Left lung (tissue), 14 donors: ENCODE measurements at places on chromosomes 6 and 20. TPM values are rescaled to one million over a fixed set of nuclear protein-coding genes. Genes with fewer than 3 reads are reported as not detected.

- no peak overlapping the region for H3K4me3 ChIP-seq
- no peaks in the 10 kb centered on the region for H3K27me3 ChIP-seq
- no peaks in the 10 kb centered on the region for H3K36me3 ChIP-seq
- H3K4me1 ChIP-seq: peaks cover 9% of the 10 kb centered on the region
Measured at GRCh38 chr20:17797161-17797560, 97.4 kb downstream of the BANF2 start.

DNA sequence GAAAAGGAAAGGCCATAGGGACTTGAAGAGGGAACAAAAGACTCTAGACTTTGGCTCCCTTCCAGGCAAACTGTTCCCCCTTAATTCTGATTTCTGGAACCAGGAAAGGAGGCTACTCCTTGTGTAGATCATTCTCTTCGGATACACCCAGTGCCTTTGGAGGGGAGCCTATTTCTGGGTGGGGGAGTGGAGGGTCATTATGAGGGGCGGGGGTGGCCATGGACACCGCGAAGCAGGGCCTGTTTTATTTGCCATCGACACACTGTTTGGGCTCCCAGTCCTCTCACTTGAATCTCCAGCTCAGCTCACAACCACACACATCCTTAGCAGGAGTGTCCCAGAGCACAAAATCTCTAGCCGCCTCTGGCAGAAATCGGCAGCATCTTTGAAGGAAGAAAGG is 132.3 kb downstream of the PXDC1 start:
- DNase-seq: no peak
- no peak overlapping the region for H3K27ac ChIP-seq
- H3K27me3 ChIP-seq: peaks cover 11% of the 10 kb centered on the region
- H3K4me3 ChIP-seq: no peak overlapping the region
- H3K4me1 ChIP-seq: no peaks in the 10 kb centered on the region
- no peaks in the 10 kb centered on the region for H3K36me3 ChIP-seq

Gene SUPT3H
- 26.4 TPM for polyA plus RNA-seq

Gene TINAG
- polyA plus RNA-seq: not detected

Gene HCK
- 3.8 TPM for polyA plus RNA-seq
